ENCODE measurements at places on chromosomes 11 and 22.
A peak's percentile ranks its signal among the peaks of the same experiment; 100 is the strongest.

GRCh38 chr11:66721939-66722338 is 7.1 kb downstream of the SPTBN2 start:
- no peak for DNase-seq

- peak; percentile 37 for DNase-seq
Observed at GRCh38 chr11:61890529-61891330, 615 bp downstream of the FADS3 start.

DNA sequence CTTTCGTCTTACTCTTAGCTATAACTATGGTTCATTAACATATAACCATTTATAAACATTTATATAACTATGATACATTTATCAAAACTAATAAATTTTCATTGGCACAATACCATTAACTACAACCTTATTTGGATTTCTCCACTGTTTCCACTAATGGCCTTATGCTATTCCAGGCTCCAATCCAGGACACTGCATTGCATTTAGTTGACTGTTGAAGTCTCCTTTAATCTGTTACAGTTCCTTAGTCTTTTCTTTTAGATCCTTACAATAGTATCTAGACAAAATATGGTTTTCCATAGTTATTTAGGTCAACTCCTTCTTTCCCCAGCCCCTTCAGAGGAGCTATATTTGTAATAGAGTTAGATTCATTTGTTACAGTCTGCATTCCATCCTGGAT is 47.2 kb downstream of the CCDC34 start:
- DNase-seq = no peak

DNA sequence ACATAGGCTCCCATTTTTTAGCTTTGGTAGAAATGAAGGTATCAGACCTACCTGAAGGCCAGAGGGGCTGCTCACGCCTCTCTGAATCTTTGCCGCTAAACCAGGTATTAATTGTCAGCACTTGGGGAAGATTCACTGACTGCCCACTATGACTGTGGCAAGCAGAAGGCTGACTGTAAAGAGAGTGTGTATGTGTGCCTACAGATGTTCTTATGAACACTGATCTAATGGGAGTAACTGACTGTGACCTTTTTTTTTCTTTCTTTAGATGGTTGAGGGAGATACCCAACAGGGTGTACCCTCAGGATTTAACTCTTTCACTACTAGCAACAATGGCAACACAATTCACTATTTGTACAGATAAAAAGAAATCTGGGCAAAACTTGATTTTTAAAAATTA is at the start of gene RAG2:
TSS of gene RAG2 (minus strand) at position 186 of the 400 bp plus-strand sequence. CDS start 4,068 bp downstream, outside the sequence.
- DNase-seq = no peak

DNA sequence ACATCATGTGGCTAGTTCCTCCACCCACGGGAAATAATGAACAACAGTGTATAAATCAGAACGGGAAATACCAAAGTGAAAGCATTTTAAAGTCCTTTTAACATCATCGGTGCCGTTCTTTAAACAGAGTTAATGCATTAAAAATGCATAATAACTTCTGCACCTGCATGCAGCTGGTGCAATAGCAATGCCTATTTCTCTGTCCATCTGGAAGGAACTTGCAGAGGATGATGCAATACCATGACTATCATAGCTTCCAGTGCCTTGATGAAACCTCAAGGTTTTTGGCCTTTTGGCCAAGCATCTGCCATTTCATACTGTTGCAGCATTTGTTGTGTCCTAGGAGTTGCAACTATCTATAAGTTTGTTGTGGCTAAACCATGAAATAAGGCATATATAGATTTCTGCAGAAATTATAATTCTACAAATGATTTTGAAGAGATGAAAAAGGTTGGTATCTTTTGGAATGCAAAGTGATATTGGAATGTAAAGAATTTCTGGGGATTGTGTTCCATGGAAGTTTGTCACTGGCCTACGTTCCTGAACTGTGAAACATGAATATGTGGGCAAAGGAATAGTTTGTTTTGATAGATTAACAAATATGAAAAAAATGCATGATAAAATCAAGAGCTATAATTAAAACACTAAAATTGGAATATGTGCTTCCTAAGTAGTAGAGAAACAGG is 9.8 kb upstream of the EIF3F start:
- DNase-seq = no peak

DNA sequence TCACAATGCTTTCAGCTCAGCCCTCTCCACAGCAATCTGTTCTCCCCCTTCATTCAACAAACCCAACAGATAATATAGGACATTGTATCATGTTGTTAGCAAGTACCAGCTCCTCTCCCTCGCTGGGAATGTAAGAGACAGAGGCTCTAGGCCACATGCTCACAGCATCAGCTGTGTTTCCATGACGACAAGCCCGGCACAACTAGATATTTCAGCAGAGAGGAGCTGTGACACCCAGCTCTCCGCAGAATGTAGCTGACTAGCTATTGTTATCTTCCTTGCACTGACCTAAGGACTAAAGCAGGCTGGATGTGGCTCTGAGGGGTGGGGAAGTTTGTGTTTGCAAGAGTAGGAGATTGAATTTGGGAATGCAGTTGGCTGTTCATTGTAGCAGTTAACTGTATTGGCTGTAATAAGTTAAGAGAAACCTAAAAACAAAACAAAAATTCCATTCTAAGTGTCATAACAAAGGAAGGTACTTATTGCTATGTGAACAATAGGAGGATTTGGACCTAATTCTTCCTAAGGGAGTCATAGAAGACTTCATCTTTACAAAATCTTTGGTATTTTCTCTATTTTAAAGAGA is 28.0 kb upstream of the RRAS2 start:
- DNase-seq = no peak

GRCh38 chr11:76551400-76551799 is 106.6 kb downstream of the EMSY start:
- no peak for DNase-seq

- DNase-seq = no peak
Observed at GRCh38 chr22:25380122-25380747, 160.8 kb downstream of the CRYBB2 start.

DNA sequence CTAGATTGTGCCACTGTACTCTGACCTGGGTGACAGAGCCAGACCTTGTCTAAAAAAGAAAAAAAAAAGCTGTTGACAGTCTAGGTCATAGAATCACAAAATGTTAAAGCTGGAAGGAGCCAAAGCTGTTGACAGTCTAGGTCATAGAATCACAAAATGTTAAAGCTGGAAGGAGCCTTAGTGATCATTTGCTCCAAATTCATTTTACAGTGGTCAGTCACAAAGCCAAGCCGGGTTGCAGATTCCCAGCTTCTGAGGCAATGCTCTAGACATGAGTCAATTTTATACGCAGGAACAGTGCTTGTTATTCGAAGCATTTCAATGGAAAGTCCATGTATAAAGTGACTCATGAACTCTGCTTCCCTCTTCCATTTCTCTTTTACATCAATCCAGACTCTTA is 47.4 kb downstream of the SYT13 start:
- no peak for DNase-seq

- DNase-seq = no peak
Observed at GRCh38 chr22:47437110-47437509, 674.7 kb downstream of the TBC1D22A start.

- DNase-seq = peak; percentile 70
Observed at GRCh38 chr11:2892215-2892966, 6.8 kb upstream of the CDKN1C start.

- peak; percentile 50 for DNase-seq
Observed at GRCh38 chr11:36672815-36673450, 74.9 kb upstream of the RAG2 start.

DNA sequence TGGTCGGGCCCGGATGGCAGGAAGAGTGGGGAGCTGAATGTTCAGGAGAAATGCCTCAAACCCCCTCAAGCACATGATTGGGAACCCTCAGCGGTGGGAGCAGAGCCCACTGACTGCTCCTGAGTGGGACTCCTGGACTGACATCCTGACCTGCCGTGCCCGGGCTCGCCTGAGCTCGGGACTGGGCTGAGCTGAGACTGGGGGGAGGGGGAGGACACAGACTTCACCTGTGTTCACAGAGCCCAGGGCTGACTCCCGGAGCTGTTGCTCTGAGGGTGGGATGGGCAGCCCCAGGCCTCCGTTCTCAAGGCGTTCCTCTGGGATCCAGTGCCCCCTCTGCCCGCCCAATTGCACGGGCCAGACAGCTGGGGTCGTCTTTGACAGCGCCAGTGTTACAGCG is 24.6 kb downstream of the DAGLA start:
- DNase-seq = no peak

GRCh38 chr11:17508791-17509190 is 32.1 kb upstream of the ABCC8 start:
- no peak for DNase-seq

DNA sequence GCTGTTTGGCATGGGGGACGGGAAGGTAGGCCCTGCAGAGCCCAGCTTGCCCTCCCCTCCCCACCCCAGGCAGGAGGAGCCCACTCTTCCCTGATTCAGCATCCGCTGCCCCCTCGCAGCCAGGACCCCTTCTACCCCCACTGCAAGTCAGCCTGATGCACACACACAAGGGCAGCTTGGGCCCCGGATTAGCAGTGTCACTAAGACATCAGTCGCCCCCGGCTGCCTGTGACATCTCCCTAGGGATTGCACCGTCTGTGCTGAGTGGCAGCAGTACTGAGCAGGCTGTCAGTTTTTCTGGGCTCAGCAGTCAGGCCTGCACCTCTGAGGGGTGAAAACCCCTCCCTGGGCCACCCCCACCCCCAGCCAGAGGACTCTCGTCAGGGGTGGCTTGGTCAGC is 30.4 kb upstream of the SYT7 start:
- no peak for DNase-seq

DNA sequence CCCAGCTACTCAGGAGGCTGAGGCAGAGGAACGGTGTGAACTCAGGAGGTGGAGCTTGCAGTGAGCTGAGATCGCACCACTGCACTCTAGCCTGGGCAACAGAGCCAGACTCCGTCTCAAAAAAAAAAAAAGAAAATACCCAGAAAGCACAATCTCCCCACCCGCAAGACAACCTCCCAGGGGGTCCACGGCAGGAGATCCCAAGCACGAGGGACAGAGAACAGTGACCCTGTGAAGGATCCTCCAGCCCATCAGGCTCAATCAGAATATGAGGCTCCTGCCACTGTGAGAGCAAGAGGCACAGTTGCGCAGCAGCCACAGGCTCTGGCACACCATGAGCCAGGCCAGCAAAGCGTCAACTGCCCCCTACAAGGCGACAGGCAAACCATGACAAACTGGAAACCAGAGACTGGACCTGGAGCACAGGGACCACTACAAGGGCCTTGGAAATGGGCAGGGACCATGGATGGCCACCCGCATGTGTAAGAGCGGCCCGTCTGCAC is 164.8 kb upstream of the GRK3 start:
- no peak for DNase-seq

DNA sequence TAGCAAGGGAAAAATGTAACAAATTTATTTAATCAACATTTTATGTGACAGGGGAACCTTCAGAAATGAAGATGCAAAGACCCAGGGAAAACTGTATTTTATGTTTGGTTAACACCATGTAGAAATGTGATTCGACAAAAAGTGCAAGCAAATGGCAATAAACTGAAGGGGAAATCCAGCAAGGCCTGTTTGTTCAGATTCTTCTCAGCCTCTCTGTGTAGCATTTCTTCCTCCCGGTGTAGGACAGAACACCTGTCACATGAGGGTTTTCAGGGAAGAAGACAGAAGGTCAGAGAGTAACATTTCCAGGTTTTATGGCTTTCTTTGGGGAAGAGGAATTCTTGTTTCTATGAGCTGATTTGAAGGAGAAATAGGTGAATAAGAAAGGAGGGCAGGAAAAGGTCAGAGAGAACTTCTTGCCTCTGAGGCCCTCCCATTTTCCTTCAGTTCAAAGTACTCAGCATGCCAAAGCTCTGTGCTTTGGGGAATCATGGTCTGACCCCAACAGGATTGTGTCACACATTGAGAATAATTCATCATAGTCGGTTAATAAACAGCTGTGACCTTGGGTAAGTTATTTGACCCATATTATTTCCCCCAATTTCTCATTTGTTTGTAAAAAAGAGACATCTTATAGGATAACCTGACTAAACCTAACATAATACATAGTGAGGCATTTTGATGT is 45.5 kb upstream of the ME3 start:
- DNase-seq = no peak

DNA sequence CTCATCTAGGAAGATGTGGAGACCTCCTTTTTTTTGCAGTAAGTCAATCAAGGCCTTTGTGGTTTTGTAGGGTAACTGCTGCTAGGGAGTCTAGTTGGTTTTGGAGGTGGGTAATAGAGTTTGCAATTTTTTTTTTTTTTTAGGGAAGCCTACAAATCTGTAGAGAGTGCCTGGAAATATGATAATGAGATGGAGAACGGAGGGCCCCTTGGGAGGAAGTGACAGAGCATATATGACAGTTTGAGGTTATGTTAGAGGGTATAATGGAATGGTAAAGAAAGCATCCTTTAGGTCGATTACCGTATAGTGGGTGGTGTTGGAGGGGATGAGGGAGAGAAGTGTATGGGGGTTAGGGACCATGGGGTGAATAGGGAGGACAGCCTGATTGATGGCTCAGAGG is 98.3 kb downstream of the ELP4 start:
- no peak for DNase-seq

DNA sequence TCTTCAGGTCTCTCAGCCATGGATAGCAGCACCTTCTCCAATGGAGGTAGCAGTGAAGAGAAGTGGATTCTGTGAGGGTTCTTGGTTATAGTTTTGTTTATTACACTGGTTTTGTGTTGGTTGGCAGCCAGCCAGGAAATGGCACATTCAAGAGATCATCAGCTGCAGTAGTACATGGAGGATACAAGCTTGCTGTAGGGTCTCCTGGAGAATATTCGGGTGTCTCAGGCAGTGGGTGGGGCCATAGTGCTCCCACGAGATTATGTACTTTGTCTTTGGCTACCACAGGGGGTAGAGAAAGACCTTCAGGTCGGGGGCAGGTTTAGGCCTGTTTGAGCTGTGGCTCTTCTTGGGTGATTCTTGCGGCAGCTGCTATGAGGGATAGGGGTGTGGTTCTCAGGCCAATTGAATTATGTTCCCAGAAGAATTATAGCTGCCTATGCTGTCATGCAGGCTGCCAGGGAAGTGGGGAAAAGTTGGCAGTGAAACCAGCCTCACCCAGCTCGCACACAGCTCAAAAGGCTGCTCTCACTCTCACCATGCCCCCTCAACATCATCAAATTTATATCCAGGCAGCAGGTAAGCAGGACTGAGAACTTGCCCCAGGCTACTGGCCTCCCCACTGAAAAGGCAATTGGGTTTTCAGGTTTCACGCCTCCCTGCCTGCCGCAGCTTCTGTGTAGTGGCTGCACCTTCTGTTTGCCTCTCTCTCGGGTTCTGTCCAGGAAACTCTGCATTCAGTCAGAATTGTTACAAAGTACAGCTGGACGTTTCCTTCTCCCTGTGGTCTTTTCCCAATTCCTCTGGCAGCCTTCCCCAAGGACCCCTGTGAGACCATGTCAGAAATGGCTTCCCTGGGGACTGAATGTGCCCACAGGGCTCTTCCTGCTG is 435.5 kb downstream of the LUZP2 start:
- DNase-seq = no peak
